ENCODE measurements at places on chromosomes 13 and 19. TPM values are rescaled to one million over a fixed set of nuclear protein-coding genes. Genes with fewer than 3 reads are reported as not detected.

GRCh38 chr13:107234319-107235073, 666.6 kb upstream of the ARGLU1 start:
- DNase-seq: no peak

- DNase-seq: no peak
These were observed 22.3 kb upstream of the PDCD5 start for GRCh38 chr19:32558607-32559228.

GRCh38 chr19:14089662-14090508, 666 bp downstream of the SAMD1 start:
- DNase-seq: no peak

DNA sequence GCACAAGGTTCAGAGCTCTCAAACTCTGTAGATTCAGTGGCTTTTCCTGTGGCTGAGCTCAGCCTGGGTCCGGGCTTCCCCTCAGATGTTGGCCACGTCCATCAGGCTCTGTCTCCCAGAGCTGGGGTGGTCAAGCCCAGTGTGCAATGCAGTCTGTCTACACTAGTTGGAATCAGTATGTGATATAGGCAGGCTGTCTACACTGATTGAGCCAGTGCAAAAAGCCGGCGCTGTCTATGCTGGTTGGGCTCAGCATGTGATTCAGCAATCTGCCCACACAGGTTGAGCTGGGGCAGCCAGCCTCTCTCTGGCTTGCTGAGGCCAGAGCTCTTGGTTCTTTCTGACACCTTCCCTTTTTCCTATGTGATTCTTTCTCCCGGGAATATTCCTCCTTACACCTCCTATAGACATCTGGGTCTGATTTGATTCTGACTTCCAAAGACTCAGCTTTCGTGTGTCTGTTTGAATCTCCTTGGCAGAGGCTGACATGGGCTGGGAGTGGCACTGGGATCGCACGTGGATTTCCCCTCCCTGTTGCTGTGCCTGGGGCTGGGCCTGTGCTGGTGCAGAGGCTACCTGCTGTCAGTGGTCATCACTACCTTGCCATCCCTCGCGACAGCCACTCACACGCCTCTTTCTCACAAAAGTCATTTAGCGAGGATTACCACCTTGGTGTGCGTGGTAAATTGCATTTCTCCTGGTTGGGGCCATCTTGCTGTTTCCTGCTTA, 9.3 kb downstream of the CHST8 start:
- DNase-seq: no peak

- no peak for DNase-seq
These were observed 1694.8 kb upstream of the PCDH20 start for GRCh38 chr13:63110466-63110865.

GRCh38 chr13:22428188-22428828, 752.5 kb upstream of the SGCG start:
- DNase-seq: no peak

DNA sequence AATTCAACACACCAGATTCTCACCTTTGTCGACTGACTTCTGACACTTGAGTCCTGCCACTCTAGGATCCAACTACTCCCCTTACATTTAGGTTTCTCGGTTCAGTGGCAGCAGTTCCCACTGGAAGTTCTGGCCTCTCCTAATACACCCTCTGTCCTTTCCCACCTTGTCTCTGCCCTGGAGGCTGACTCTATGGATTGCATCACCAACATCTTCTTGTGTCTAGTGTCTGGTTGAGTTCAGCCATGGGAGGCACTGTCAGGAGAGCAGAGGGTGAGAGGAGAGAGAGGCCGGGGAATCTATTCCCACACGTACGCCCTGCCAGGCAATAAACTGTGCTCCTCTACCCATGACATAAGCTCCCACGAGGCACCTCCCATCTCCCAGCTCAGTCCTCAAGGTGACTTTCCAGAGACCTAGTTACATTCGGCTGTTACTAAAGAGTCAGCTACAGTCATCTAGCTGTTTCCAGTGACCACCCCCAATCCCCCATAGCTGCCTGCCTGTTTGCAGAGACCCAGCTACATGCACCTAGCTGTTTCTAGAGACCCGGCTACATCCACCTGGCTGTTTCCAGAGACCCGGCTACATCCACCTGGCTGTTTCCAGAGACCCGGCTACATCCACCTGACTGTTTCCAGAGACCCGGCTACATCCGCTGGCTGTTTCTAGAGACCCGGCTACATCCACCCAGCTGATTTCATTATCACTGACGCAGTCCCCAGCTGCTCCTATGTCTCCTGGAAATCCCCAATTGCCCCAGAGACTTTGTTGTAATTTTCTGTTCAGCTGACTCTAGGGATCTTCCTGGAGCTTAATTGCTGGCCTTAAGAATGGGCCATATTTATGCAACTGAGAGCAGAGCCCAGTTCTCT, 8.1 kb upstream of the LILRB4 start:
- DNase-seq: no peak

DNA sequence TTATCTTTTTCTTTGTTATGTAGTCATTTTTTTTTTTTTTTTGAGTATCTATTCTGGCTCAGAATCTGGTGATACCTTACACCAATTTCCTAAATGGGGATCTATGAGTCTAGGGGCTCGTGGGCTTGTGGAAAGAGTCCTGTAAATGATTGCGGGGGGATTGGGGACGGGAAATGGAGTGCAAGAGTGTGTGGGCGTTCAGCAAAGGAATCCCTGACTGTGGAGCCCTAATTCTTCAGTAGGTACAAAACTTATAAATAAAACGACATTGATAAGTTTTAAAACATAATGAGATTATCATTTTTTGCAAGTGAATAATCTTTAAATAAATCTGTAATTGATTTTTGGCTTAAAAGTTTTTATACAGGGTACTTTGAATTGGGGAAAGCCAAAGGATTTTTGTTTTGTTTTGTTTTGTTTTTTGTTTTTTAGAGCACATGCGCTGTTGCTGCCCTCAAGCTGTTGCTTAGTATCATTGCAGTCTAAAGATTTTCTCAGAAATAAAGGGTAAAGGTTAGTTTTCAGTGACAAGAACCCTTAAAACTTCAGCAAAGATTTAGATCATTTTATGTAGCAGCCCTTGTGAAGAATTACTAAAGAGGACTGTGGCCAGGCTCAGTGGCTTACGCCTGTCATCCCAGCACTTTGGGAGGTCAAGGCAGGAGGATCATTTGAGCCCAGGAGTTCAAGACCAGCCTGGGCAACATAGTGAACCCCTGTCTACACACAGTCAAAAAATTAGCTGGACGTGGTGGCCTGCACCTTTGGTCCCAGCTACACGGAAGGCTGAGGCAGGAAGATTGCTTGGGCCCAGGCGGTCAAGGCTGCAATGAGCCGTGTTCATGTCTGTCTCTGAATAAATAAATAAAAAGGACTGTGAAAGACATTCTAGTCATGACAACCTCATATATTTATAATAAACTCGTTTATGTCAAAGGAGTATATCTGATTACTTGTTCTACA, 1.7 kb downstream of the ERCC5 start:
- peak; percentile 15 for DNase-seq

DNA sequence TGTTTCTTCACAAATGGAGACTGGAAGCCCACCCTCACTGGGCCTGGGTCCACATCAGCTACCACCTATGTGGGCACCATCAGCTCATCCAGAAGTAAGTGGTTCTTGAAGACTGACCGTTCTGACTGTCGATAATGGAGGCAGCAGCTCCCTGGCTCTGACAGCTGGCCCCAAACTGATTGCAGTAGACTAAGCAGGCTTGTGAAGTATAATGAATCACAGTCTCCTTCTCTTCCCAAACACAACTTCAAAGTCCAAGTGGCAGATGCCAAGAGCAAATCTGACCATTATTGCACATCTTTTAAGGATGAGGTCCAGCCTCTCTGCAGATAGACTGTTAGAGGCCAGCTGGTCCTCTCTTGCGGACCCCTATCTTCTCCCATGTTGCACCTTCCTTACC, 574.4 kb upstream of the KLF12 start:
- DNase-seq: no peak

GRCh38 chr19:42080764-42081375, 4.9 kb downstream of the ZNF574 start:
- DNase-seq: no peak

- no peak for DNase-seq
These were observed 2.0 kb upstream of the LENG9 start for GRCh38 chr19:54465426-54466109.

- DNase-seq: no peak
These were observed 46.3 kb upstream of the CEACAM21 start for GRCh38 chr19:41529484-41530183.

MEDAG gene
- polyA plus RNA-seq: 0.66 TPM

MISP gene
- polyA plus RNA-seq: 6.9 TPM

CEACAM16 gene
- not detected for polyA plus RNA-seq

Measured in left renal pelvis (tissue), 4 donors.